ENCODE measurements at places on chromosomes 4 and X.

- no peak for DNase-seq
Observed at GRCh38 chr4:147250062-147250461, 230.8 kb upstream of the EDNRA start.

DNA sequence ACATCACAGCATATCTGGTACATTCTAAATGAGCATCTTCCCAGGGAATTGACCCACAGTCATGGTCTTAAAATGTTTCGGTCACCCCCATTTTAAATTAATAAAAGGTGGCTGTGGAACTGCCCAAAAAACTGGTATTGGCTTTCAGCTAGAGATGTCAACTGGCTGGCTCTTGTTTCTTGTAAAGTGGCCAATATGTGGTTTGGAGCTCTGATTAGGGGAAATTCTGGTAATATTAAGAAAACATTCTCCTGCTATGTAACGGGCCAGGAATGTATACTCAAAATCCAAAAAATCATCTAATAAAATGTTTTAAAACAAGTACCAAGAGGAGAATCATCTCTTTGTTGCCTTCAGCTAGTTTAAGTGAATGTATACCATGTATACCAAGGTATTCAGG is 62.0 kb upstream of the VCX2 start:
- DNase-seq = no peak

DNA sequence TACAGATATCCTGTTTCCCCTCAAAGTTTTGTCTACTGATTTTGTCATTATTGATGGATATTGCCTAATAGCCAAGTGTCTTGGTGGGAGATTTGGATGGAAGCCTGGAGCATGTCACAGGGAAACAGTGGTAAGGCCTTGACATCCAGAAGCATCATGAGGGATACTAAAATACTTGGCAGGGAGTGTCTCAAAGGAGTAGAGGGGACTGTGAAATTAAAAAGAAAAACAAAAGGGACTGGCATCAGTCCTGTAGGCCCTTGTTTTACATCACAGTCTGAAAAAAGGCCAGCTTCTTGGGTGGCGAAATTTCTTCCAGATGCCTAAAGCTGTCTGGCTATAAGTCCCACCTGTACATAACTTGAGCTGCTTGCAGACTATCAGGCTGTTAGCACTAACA is 83.8 kb downstream of the GUCY2F start:
- DNase-seq = no peak

GRCh38 chr4:5689065-5689464 is 19.3 kb downstream of the EVC2 start:
- DNase-seq = no peak

DNA sequence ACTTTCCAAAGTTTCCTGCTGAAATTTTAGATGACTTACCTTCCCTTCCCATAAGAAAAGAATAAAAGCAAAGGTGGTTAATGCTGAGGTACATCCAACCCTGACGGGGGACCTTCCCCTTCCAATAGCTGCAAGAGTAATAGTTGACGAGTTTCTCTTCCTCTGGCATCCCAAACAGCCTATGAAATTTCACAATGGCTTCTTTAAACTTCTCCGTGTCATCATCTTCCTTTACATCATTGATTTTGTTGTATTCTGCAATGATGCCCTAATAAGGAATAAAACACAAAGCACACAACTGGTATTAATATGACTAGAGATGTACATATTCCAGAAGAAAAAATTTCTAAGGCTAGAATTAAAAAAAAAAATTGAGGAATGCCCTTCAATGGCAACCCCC is 76.6 kb downstream of the TBC1D9 start:
- DNase-seq = no peak

GRCh38 chr4:154450966-154451365 is 40.6 kb downstream of the DCHS2 start:
- DNase-seq = no peak

GRCh38 chrX:55742649-55743048 is 25.1 kb downstream of the RRAGB start:
- no peak for DNase-seq

DNA sequence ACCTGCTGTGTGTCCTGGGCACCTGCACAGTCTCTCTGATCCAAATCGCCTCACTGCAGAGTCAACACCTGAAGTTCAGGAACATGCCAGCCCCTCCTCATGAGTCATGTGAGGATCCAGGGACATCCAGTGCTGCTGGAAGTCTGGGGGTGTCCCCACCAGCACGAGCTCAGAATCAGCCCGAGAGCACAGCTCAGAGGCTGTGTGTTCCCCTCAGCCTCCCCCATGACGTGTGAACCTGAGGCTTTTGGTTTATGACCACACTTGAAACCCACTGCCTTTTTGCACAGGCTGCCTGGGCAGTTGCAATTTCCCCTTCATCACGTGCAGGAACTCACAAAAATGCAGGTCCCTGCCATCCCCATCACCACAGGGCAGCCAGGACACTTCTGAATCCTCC is 47.1 kb downstream of the PPP2R2C start:
- no peak for DNase-seq

GRCh38 chr4:77601614-77602187 is 3.9 kb upstream of the CXCL13 start:
- DNase-seq = no peak

- peak; percentile 46 for DNase-seq
Observed at GRCh38 chr4:47840291-47840690, 2.4 kb upstream of the CORIN start.

GRCh38 chrX:108216405-108216804 is 124.8 kb downstream of the ATG4A start:
- peak; percentile 3 for DNase-seq

- DNase-seq = peak; percentile 10
Observed at GRCh38 chrX:120380699-120381098, 18.8 kb downstream of the ATP1B4 start.

DNA sequence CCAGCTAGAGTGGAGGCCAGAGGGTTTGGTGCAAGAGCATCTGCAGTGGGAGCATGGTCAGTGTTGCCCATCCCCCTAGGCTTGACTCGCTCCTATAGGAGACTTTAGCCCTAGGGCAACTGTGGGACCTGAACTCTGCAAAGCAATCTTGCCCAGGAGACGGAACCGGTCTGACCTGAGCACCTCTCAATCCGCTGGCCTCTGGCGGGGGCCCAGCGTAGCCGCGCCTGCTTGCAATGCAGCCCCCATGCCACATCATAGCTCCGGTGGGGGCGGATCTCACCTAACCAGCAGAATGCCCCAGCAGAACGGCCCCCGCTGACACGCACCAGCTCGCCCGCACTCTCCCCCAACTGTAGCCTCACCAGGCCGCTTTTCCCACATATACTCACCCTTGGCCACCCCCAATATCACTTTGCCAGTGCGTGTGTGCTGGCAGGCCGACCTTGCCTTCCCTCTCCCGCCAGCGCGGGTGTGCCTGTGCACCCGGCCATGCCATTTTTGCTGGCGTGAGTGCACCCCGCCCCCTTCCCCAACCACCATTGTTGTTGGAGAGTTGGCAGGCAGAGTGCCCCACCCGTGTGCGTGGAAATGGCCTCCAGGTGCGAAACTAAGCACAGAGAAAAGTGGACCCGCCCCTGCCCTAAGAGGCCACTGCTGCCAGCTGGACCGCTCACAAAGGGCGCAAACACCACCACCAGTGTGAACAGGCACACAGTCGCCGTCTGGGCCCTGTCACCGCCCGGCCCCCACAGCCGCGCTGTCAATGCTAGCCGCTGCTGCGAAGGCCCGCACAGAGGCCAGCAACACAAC is 5.8 kb downstream of the BEX4 start:
- no peak for DNase-seq

DNA sequence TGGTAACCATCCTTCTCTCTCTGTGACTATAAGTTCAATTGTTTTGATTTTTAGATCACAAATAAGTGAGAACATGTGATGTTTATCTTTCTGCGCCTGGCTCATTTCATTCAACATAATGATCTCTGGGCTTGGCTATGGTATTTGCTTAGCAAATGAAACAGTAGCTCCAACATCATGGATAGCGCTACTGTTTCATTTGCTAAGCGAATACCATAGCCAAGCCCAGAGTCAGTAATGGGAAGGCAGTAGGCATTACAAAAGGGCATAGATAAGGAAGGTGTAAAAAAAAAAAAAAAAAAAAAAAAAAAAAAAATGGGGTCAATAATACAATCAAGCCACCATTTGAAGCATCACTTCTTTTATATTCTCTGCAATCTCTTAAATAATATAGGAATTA is 469.0 kb upstream of the ATOH1 start:
- DNase-seq = no peak

DNA sequence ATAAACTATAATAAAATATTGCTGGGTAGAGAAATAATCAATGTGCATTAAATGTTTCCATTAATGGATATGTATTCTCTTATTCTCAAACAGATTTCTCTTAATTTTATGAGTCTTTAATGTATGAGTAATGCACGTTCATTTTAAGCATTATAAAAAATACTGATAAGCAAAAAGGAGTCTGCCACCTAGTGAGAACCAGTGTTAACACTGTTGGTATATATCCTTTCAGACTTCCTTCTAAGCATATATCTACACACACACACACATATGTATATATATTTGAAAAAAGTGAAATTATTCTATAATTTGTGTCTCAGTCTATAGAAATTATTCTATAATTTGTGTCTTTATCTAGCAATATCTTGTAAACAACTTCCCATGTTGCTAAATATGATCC is 49.9 kb upstream of the MTMR1 start:
- DNase-seq = no peak

DNA sequence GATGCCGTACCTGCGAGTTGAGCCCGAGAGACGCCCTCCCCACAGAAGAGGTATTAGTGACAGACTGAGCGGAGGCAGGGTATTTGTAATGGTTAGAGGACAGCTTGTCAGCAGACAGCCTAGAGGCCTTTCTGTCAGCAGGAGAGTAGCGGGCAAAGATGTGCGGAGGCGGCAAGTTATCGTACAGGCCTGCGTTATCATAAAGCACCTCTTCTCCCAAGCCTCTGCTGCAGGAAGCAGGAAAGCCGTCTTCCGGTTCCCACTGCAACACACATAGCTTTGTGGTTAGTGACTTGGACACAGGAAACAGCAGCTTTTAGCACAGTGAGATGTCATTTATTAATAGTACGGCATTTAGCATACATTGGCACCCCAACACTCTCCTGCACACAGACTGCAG is 158.3 kb downstream of the AFAP1 start:
- DNase-seq = peak; percentile 78

- DNase-seq = peak; percentile 99
Observed at GRCh38 chr4:24042094-24042493, 152.2 kb upstream of the PPARGC1A start.

- peak; percentile 11 for DNase-seq
Observed at GRCh38 chr4:40749717-40750460, at the start of gene NSUN7. Gene NSUN7, plus strand, starts transcription at chr4:40749955. Its CDS starts 739 bp downstream, at chr4:40750694.

GRCh38 chrX:103101299-103102042 is 8.5 kb upstream of the NXF3 start:
- no peak for DNase-seq

DNA sequence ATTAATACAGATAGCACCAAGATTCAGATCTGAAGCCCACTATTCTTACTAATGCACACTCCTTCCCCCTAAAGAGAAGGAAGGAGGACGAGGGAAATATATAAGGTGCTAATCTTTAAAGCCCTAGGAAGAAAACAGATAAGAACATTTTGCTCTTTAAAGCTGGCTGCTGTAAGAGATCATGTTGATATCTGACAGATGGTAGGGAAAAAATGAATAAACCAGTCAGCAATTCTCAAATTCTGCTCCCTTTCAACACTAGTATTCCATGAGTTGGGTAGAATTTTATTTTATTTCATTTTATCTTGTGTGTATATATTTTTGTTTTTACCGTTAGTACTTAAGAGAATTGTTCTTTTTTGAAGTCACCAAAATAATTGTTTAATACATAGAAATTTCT is 19.2 kb downstream of the OTC start:
- no peak for DNase-seq

GRCh38 chr4:4491396-4491893 is 50.4 kb downstream of the STX18 start:
- no peak for DNase-seq

GRCh38 chrX:40581336-40581920 is 658 bp downstream of the ATP6AP2 start:
- peak; percentile 48 for DNase-seq

DNA sequence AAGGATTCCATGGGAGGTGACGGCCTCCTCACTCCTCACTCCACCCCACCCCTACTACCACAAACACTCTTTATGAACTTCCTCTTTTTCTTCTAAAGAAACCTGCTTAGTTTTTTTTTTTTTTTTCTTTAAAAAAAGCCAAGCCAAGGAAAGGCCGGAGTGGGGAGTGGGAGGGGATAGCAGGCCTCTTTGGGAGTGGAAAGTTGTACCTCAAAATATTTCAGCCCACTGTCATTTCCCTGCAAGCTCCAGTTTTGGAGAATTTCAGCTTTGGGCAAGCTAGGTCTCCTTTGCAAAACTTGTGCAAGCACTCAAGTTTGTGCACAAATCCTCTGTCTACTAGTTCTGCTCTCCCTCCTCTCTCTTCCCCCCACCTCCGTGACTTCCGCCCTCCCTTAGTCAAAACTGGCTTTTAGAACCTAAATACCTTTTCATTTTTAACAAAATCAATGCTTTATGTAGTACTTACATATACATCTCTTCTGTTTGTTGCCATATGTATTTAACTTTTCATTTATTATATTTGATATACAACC is 512 bp upstream of the ANTXR2 start:
- DNase-seq = no peak

- no peak for DNase-seq
Observed at GRCh38 chrX:113330416-113330815, 489.8 kb upstream of the AMOT start.

DNA sequence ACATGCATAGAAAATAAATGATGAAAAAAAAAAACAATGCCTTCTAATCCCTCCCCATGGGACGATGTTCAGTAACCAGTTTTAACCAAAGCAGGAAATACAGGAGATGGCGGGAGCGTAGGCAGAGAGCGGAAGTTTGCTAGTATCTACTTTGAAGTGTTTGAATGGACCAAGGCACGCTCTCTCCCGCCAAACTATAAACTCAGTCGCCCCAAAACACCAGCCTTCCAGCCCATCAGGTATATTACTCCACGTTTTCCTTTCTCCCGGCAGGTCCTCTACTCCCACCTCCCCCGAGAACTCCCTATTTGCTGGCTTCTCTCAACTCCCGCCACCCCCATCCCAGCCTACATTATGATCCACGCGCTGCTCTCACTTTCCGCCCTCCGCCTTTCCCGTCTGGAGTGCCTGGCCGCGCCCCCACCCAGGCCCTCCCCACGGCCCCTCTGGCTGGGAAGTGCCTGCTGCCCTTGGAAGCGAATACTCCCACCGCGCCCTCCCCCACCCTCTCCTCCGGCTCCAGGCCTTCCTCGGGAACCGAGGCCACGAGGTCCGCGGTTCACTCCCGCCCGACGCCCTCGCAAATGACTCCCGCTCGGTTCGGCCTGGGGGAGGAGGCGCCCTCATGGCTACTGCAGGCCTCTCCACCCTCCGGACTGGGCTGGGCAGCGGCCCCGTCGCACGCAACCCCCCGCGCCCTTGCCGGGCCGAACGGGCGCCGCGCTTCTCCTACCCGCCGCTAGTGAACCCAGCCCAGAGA is 723 bp downstream of the DHX15 start:
- peak; percentile 52 for DNase-seq
